ENCODE measurements at places on chromosomes 7 and 10.
A peak's percentile ranks its signal among the peaks of the same experiment; 100 is the strongest.

- no peak for DNase-seq
Observed at GRCh38 chr10:53622201-53622600, 849.6 kb upstream of the MBL2 start.

GRCh38 chr7:33876596-33877274 lies 28.6 kb upstream of the BMPER start:
- no peak for DNase-seq

DNA sequence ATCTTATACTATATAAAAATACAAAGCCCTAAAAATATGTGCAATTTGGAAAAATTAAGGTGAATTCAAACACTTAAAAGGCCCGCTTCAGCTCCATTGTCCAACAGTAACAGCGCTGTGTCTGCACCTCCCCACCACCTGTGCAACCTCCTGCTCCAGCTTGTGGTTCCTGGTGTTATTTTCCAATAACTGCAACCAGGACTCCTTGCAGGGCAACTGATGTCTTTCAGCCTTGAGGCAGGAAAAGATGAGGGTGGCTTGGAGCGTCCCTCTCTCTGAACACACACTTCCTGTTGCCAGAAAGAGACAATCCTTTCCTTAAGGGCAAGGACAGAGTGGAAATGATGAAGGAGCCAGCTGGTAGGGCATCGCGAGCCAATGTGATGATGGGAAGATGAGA lies 336.0 kb downstream of the GLRX3 start:
- no peak for DNase-seq

- DNase-seq, result no peak
Observed at GRCh38 chr10:61135276-61135721, 191.3 kb upstream of the RHOBTB1 start.

DNA sequence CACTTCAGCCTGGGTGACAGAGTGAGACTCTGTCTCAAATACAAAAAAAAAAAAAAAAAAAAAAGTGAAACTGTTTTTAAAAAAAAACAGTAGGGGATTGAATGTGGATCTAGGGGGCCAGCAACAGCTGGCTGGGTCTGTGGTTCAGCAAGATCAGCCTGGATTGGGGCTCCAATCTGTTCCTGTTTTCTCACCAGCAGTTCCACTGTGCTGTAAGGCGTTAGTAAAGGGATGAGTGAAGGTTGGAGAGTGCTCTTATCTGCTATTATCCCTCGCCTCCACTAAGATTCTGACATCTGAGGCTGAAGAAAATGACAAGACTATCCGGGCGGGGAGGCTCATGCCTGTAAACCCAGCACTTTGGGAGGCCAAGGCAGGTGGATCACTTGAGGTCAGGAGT lies 41.6 kb upstream of the GTF2IRD1 start:
- DNase-seq, result no peak

GRCh38 chr10:50636618-50637579 lies 13.1 kb upstream of the SGMS1 start:
- no peak for DNase-seq

GRCh38 chr10:96706331-96706853 lies 13.9 kb downstream of the PIK3AP1 start:
- DNase-seq, result no peak

DNA sequence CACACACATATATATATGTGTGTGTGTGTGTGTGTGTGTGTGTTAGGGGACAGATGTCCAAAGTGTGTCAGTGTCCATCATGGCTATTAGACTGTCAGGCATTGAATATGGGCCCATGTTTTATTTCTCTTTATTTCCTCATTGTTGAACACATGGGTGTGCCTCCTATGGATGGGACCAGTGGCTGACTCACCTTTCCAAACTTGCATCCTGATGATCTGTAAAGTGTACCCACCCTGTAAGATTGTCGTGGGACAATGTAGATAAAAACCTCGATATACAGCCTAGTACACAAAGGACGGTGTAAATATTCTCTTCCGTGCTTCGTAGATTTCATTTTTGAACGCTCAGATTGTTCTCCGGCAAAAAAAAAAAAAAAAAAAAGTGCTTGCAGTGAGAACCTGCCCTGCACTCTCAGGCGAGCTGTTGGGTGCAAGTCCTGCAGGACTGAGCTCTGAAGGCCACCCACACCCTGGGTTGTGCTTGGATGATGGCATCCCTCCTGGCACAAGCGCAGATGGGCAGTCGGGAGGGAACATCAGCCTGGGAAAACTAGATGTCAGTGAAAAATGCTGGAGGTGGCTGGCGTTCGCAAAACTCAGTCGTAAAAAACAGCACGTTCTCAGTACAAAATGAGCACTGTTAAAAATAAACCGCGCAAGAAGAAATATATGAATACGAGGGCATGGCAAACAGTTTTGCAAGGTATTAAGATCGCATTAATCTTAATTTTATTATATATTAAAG lies 166.9 kb downstream of the CUX1 start:
- no peak for DNase-seq

- DNase-seq, result no peak
Observed at GRCh38 chr7:18230271-18230670, 202.6 kb upstream of the PRPS1L1 start.

DNA sequence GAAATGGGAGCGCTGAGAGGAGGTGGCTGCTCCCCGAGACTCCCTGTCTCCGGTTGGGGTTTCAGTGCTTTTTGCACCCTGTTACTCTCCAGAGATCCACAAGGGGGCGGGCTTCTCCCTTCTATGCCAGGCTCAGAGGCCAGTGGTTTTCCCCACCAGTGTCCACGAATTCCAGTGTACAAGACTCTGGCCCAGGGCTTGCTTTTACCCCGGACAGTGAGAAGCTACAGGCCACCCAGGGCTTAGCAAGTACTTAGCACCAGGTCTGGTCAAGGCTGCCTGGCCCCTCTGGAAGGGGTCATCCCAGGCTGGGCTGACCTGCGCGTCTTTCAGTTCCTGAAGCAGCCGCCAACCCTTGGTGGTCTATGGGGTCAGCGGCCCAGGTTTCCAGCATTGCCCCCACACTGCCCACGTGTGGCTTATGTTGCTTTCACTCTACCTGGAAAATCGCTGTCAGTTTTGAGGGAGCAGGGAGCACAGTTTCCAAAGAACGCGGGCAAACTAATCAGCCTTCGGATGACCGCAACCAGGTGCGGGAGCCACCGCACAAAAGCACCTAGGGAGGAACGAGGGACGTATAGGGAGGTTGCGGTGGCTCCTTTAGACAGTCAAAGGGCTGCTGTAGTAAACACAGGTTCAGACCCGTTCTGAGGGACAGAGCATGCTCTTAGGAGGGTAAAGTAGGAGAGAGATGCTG lies 6.8 kb downstream of the CYP26A1 start:
- peak; percentile 30 for DNase-seq

DNA sequence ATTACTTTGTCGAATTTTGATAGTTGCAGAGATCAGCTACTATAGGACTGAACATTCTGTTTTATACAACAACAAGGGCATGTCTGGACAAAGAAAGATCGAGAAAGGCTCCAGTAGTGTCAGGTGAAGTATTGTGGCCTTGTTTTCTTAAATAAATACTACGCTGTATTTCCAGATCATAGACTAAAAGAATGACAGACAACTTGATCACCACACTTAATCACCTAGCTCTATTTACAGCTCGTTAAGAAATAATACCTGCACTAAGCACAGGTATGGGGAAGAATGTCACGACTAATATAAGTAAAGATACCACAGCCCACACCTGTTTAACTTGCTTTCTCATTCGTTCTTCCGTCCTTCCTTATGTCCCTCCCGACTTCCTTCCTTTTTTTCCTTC lies 269.2 kb downstream of the HGF start:
- DNase-seq, result no peak

DNA sequence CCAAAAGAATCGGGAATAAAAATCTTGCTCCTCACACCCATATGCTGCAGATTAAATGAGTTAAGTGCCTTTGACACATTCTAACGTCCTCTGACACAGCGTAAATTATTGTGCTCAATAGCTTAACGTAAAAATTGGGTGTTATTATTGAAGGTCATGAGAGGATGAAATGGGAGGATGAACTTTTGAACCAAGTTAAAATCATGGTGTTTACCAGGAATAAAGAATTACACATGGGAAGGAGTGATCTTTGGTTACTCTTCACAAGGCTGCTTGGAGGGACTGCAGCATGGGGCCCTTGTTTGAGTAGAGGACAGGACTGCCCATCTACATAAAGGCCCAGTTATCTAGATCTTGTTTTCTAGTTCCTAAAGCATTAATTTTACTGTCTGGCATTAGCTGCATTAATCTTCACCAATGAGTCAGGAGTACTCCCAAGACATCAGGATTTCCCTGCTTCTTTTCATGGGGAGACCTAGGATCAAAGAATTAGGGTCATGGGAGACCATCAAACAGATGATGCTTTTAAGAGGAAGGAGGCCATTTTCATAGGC lies 84.9 kb upstream of the PRR15 start:
- no peak for DNase-seq

DNA sequence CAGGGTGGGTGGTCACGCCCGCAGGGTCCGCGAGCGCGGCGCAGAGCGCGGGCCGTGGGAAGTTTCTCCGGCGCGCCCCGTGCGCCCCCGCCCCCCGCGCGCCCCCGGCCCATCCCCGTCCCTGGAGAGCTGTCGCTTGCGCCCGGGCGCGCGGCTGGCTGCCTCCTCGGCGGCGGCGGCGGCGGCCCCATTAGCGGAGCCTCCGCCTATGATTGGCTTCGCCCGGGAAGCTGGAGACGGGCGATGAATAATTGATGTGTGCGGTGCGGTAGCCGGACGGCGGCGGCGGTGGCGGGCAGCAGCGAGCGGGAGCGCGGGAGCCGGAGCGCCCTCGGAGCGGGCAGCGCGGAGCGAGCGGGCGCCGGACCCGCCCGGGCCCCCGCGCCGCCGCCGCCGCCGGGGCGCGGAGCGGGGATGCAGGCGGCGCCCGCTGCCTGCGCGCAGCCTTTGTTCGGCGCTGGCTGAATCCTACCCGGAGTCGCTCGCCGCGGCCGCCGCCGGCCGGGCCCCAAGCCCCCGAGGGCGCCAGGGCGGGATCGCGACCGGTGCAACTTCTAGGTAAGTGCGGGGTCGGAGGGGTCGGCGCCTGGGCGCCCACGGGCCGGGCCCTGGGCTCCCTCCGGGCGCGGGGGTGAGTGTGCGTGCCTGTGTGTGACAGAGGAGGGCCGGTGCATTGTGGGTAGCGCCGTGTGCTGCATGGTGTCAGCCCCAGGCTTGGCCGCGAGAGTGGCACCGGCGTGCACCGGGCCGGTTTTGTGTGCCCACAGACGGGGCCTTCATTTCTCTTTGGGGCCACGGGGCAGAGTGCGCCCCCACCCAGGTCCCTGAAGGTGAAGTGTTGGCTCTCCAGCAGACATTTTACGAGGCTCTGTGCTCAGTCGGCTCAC lies 103.8 kb upstream of the PPIF start:
- DNase-seq, result peak; percentile 47

DNA sequence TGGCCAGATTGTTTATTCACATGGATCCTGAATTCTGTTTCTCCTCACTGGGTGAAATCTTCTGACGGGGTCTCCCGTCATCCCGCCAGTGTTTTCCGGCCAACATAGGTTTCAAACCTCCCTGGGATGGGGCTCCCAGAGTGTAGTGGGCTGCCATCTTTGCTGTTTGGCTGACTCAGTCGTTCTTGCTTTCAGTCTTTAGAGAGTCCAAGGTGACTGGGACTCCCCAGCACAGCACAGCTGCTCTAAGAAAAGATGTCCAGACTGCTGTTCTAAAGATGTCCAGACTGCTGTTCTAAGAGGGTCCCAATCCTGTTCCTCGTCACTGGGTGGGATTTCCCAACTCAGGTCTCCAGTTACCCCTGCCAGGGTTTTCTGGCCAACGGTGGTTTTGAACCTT lies 801.9 kb upstream of the IGFBP3 start:
- no peak for DNase-seq

GRCh38 chr7:80882213-80882801 lies 36.5 kb downstream of the SEMA3C start:
- no peak for DNase-seq

- DNase-seq, result no peak
Observed at GRCh38 chr7:101567230-101567629, 61.9 kb downstream of the MYL10 start.

DNA sequence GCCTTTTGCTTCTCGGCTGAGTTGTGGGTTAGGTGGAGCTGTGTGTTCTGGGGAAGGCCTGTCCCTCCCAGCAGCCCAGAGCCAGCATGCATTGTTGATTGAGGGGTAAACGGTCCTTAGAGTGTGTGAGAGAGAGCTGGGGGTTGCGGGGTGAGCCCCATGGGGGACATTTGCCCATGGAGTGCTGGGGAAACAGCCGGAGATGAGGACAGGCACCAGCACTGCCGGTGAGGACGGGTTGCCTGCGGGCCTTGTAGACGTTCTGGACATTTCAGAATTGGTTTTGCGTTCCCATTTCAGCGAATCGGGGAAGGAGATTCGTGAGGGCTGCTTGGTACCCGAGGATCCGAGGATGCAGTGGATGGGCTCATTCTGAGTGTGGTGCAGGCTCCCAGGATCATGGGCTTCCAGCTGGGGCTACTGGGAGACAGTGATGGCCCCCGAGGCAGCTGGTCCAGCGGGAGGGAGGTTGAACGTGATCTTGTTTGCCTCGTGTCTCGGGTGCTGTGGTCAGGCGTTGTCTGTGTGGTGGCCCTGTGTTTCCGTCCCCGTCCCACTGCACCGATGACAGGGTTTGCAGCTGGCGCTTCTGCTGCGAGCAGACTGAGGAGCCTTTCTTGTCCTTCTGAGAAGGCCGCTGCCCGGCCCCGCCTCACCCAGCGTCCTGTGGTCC lies 113.9 kb downstream of the CYTH3 start:
- DNase-seq, result no peak

GRCh38 chr7:25659841-25660240 lies 431.6 kb upstream of the NPVF start:
- no peak for DNase-seq

GRCh38 chr10:131814567-131815265 lies 86.1 kb upstream of the PPP2R2D start:
- no peak for DNase-seq

DNA sequence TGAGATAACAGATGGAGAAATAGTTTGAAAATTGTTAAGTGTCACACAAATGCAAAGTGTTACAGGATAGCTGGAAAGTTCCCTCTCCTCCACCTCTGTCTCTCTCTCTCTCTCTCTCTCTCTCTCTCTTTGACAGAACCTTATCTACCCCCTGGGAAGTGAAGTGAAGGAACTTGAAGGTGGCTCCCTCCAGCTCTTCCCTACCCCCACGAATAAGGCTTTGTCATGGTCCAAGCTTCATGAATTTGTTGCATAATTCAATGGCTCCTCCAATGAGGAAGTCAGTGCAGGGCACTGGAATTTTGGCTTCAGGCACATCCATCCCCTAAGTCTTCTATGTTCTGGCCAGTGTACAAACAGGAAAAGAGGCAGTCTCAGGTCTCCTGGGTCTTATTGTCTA lies 66.4 kb downstream of the CDHR3 start:
- DNase-seq, result no peak

All from activated CD4-positive, alpha-beta T cell treated with anti-CD3 and anti-CD28 coated beads, Interleukin-2, amount 50 U/mL, for 4 hours (primary cell).